ENCODE measurements at places on chromosomes 4 and X.

GRCh38 chrX:103148075-103148474 lies 55.1 kb upstream of the NXF3 start:
- no peak for DNase-seq

DNA sequence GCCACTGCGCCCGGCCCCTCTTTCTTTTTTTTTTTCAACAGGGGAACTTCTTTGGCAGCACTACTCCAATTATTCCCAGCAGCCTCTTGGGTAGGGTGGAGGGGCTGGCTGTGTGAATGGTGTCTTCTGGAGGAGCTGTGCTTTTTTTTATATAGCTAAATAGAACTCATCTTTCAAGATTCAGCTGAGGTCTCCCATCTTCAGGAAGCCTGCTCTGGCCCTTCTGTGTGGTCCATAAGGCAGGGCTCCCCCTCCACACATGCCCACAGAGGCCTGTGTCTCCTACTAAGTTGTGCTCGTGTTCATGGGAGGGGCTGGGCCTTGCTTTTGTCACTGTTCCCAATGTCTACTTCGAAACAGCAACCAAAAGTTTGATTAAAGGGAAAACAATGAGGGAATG lies 116.8 kb downstream of the AFAP1 start:
- no peak for DNase-seq

DNA sequence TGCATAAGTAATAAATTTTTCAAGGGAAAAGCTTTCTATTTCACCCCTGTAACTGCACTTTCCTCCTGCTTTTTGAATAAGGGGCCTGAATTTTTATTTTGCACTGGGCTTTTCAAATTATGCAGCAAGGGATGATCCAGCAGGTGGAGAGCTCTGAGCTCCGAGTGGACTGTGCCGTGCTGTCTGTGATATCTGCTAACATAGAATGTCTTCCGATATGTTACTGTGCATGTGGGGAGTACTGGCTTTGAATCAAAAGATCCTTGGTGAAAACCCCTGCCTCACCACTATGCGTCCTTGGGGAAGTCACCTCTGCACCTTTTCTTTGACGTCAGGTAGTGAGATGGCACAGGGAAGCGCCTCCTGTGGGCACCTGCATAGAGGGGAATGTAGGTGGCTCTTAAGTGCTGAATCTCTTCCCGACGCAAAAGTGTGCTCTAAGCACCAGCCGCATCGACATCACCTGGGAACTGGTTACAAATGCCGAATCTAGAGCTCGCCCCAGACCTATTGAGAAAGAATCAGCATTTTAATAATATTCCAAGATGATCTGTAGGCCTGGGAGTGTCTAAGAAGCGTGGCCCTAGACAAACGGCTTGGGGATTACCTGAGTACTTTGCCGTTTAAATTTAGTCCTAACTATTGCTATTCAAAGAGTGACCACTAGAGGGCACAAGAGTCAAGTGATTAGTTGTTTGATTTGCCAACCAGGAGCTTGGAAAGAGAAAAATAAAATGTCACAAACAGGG lies 19.2 kb upstream of the WFS1 start:
- DNase-seq, result no peak

DNA sequence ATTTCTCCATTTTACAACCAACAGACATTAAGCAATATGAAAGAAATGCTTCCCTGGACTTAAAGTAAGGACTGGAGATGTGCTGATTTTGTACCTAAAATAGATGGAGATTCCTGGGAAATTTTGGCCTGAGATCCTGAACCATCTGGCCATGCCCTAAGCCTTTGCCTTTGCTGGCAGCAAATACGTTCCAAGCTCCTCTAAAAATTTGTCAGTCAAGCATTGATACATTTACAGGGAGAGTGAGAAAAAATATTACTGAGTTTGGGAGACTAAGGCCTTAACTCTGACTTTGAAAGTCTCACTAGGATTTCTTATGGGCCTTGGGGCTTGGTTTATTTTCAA lies 63.9 kb downstream of the FHDC1 start:
- DNase-seq, result no peak

- no peak for DNase-seq
These were observed 57.7 kb downstream of the C4orf33 start for GRCh38 chr4:129153700-129154099.

DNA sequence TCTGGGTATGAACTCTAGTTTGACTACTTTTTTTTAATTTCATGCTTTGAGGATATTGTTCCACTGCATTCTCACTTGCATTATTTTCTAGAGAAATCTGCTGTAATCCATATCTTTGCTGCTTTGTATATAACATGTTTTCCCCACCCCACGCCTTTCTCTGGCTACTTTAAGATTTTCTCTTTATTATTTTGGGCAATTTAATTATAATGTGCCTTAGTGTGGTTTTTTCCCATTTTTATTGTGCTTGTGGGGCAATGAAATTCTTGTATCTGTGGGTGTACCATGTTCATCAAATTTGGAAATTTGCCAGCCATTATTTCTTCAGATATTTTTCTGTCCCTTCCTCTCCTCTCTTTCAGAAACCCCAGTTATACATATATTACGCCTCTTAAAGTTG lies 15.1 kb upstream of the PPP2R2C start:
- DNase-seq, result no peak

GRCh38 chr4:108933046-108933445 lies 170.2 kb upstream of the ETNPPL start:
- no peak for DNase-seq

- DNase-seq, result no peak
These were observed 30.4 kb downstream of the FAM13A start for GRCh38 chr4:89026542-89026941.

Measured in posterior cingulate gyrus (tissue), 11 donors.